Panc1 (cell line): ENCODE measurements at places on chromosomes 1 and 21. TPM values are rescaled to one million over a fixed set of nuclear protein-coding genes. Genes with fewer than 3 reads are reported as not detected.

GRCh38 chr21:25913479-25913878, 178.7 kb downstream of the GABPA start:
- DNase-seq = no peak

DNA sequence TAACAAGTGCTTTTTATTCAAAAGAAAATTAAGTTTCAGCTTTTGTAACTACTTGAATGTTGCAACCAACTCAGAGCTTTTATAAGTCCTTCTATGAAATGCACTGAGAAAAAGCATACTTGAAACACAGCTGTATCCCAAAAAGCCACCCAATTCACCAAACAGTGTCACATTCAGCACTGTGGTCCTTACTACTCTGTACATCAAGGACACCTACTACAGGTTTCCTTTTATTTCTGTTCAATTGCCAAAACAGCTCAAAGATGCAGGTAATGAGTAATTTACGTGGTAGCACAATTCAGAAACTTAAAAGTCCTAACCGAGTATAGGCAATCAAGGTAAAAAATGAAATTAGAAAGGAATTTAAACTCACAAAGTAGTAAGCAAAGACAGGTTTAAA, 2.5 kb downstream of the EIF4G3 start:
- no peak for DNase-seq

- DNase-seq = no peak
Observed at GRCh38 chr21:37564924-37565529, 198.5 kb downstream of the DYRK1A start.

- DNase-seq = no peak
Observed at GRCh38 chr1:89525169-89525855, 683 bp downstream of the LRRC8B start.

RXRG gene
- total RNA-seq = not detected
